ENCODE measurements at places on chromosomes 11 and 22.

DNA sequence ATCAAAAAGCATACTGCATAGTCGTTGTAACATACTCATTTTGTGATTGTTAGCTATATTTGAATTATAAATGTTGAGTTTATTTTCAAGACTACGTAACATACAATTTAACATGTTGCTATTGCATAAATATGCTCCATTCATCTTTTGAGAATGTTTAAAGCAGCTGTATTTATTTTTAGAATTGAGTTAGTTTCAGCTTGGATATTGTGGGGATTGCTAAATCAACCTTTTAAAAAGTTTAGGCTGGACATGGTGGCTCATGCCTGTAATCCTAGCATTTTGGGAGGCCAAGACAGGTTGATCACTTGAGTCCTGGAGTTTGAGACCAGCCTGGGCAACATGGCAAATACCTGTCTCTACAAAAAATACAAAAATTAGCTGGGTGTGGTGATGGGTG is 288.1 kb downstream of the DYNC2H1 start:
- no peak for DNase-seq

- DNase-seq, result no peak
These were observed 21.3 kb downstream of the TRIM34 start for GRCh38 chr11:5646139-5646538.

- no peak for DNase-seq
These were observed 11.1 kb upstream of the MYH9 start for GRCh38 chr22:36398601-36399471.

- no peak for DNase-seq
These were observed 30.9 kb downstream of the KCNQ1OT1 start for GRCh38 chr11:2668876-2669275.

Measured in glutamatergic neuron (in vitro differentiated cells).